ENCODE measurements at places on chromosomes 5 and 9. TPM values are rescaled to one million over a fixed set of nuclear protein-coding genes. Genes with fewer than 3 reads are reported as not detected.

Gene SEMA6A
- total RNA-seq: 0.23 TPM

Gene AHRR
- total RNA-seq: 18.0 TPM

Gene LYRM7
- total RNA-seq: 12.1 TPM

Gene CDH12
- total RNA-seq: not detected
